ENCODE measurements at places on chromosomes 7 and 10.
A peak's percentile ranks its signal among the peaks of the same experiment; 100 is the strongest.

GRCh38 chr10:124685261-124685660 lies 58.9 kb downstream of the FAM53B start:
- ATAC-seq = no peak

- ATAC-seq = no peak
These were observed 28.3 kb upstream of the PRKAR1B start for GRCh38 chr7:755413-755805.

DNA sequence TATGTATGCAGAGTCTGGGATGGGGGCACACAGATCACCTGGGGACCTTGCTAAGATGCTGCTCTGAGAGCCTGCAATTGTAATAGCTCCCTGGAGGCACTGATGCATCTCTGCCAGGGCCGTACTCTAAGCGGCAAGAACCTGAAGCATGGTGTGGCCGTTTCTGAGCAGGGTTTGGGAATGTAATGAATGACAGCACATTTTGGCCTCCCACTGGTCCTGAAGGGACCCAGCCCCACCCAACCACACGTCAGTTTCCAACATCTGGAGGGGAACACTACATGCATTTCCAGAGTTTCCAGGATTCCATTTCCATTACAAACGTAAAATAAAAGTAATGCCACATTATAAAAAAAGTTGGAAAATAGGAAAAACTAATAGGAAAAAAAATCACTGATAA lies 14.0 kb downstream of the ZCCHC24 start:
- no peak for ATAC-seq

- ATAC-seq = no peak
These were observed 29.6 kb upstream of the PDGFA start for GRCh38 chr7:549066-549890.

DNA sequence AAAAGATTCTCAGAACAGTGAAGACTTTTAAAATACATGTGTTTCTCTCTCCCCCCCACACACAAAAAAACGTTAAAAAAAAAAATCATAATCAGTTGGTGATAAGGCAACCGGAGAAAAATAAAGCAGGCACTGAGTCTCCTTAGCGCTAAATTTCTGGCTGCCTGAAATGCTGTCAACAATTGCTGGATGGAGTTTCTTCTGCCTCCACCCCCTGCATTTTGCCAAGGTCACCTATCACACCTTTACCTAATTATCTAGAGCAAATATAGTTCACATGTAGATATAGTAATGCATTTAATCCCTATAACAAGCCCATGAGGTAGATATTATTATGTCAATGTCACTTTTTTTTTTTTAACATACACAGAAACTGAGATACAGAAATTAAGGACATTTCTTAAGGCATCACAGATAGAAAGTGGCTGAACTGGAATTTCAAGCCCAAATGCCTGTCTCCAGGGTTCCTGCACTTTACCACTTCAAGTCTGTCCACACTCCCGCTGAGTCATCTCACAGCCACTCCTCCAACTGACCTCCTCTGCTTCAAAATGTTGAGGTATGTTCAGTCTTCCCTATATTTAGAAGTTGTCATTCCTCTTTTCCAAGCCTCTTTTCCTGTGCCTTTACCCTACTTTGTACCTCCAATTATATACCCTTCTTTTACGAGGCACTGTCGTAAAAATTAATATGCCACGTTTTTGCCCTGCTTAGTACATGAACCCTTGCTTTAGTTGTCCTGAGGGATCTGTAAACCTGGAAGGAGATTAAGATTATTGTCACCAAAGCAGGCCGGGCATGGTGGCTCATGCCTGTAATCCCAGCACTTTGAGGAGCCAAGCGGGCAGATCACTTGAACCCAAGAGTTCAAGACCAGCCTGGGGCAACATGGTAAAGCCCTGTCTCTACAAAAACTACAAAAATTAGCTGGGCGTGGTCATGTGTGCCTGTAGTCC lies 72.8 kb upstream of the MPP7 start:
- peak; percentile 93 for ATAC-seq

GRCh38 chr10:62414359-62414758 lies 40.2 kb downstream of the ZNF365 start:
- ATAC-seq = no peak

GRCh38 chr10:58459069-58459468 lies 53.6 kb upstream of the BICC1 start:
- ATAC-seq = no peak

GRCh38 chr7:77498659-77499379 lies 38.3 kb upstream of the PTPN12 start:
- ATAC-seq = no peak

- no peak for ATAC-seq
These were observed 5.9 kb downstream of the VENTX start for GRCh38 chr10:133243593-133243992.

- no peak for ATAC-seq
These were observed 15.1 kb upstream of the SVIL start for GRCh38 chr10:29649561-29650551.

- no peak for ATAC-seq
These were observed 3.8 kb upstream of the PKD2L1 start for GRCh38 chr10:100333661-100334440.

- no peak for ATAC-seq
These were observed 111.4 kb upstream of the NANOS1 start for GRCh38 chr10:118918116-118918515.

DNA sequence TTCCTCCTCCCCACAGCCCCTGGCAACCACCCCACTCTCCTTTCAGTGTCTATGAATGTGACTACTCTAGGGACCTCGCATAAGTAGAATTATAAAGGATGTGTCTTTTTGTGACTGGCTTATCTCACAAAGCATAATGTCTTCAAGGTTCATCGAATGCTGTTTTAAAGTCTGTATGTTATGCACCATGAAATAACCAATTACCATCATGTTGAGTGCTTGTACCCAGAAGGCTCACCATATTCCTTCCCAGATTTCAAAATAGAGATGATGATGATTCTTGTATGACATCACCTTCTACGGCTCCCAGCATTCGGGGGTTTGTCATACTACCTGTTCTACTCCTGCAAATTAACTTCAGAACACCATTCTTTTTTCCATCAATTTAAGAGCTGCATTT lies 11.9 kb downstream of the PKD1L1 start:
- ATAC-seq = no peak

- ATAC-seq = peak; percentile 99
These were observed 21.6 kb upstream of the WASL start for GRCh38 chr7:123770378-123770777.

- ATAC-seq = no peak
These were observed 39.9 kb downstream of the PLEKHA8 start for GRCh38 chr7:30068117-30068516.

DNA sequence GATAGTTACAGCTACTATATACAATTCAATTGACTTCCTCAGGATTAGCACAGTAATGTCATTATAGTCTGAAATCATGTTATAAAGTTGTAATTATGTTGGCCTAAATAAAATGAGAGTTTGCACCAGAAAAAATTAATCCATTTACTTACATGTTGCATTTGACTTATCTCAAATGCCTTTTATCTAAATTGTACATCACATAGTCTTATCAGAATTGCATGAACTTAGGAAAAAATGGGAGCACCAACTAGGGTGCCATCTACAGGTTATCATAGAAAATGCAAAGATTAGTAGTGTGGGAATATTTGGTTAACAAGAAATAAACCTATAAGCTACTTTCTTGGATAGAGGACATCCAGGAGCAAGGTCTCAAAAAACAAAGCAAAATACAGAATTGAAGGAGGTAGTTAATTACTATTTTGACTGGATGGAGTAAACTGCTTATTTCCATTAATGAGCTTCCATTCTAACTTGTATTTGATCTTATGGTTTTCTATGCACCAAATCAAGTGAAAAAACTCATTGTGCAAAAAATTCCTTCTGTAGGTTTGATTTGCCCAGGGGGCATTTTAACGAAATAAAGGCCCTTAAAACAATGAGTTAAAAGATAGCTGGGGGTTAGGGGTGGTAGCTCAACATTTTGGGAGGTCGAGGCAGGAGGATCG lies 60.0 kb upstream of the ORC5 start:
- no peak for ATAC-seq
